Activated T-cell treated with anti-CD3 and anti-CD28 coated beads, Interleukin-2, amount 50 U/mL, for 48 hours (primary cell): ENCODE measurements at places on chromosomes 1 and 21.

DNA sequence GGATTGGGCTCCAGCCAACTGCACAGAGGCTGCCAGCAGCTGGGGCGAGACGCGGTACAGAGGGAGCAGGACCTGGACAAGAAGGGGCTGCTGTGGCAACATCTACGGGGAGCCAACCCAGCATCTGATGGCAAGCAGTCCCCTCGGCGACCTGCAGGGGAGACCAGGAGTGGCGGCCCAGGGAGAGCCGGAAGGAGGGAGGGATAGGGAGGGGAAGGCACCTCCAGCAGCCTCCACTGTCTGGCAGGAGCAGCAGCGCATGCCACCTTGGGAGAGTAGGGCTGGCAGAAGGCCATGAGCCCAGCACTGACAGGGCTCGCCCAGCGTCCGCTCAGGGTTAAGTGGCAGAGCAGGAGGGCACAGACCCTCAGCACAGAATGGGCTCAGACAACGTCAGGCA, 17.3 kb downstream of the CHD5 start:
- no peak for DNase-seq

DNA sequence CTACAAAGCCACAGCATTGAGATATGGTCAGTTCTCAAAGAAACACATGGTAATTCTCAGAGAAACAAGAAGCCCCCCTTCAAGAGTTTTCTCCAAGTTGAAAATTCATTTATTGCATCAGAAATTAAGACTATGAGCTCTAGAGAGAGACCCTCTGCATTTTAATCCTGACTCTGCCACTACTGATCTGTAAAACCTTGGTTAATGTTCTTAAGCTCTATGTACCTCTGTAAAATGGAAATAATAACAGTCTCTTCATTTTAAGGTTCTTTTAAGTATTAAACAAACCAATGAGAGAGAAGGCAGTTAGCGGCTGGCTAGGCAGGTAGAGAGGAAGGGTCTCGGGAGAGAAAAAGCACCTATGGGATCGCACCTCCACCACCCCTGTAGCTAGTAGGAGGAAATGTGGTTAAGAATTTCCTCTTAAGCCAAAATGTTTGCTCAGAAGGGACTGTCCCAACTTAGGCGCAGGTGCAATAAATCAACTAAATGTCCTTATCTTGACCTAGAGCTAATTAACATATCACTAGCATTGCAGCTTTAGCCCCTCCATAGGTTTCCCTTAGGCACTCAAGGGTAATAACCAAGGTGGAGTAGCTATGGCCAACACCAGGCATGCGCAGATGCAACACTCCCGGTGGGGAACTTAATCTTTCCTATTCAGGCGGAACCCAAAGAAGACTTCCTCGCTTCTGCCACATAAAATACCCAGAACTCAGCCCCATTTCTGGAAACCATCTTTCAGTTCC, 1685.4 kb downstream of the MRPL39 start:
- no peak for DNase-seq

GRCh38 chr1:39105841-39106765, 80.0 kb downstream of the NDUFS5 start:
- DNase-seq: peak; percentile 60

DNA sequence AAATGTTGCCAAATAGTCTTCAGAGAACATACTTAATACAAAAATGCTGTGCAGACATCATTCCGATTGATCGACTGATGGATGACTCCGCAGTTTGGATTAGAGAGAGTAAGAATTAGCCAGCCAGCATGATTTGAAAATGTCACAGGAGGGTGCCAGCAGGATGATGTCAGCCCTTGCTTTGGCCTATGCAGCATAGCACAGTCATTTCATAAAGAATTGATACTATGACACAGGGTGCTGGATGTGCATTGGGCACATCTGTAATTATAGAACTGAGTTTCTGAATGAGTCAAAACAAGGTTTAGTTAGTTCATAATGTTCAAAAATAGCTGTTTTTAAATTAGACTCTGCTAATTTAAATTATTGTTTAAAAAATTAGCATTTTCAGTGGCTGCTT, 21.6 kb upstream of the TRAF5 start:
- DNase-seq: peak; percentile 65

GRCh38 chr1:91846007-91846638, 39.8 kb downstream of the TGFBR3 start:
- no peak for DNase-seq

DNA sequence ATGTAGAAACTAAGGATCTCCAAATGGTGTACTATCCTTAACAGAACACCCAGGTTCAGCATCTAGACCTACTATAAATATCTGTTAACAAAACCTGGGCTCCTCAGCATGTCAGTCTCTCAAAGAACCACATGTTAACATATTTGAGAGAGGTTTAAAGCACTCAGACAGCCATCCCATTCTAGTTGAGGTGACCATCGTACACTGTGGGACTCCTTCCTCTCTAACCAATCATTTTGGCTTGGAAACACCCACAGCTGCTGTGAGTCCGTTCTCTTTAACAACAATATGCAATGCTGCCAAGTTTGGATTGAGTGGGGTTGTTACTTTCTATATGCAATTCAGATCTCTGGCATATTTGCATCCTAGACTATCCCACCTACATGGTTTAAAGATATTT, 105.8 kb downstream of the MRPL39 start:
- no peak for DNase-seq

DNA sequence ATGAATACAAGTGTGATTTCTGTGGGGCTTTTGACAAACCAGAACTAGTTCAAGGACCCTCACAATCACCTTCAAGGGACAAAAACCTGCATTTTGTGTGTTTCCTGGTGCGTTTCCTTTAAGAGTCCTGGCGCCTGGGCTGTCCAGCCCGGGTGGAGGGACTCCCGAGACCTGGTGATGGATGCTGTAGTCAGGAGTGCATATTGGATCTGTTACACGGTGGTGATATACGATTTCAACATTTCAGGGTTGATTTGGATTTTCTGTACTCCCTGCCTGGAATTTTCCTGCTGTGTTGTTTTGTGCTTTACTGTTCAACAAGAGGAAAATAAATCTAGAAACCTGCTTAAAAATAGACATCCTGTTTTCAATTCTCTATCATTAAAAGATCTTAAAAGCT, 162.0 kb downstream of the KIF26B start:
- DNase-seq: no peak

GRCh38 chr1:61348025-61348665, 265.8 kb downstream of the NFIA start:
- no peak for DNase-seq

DNA sequence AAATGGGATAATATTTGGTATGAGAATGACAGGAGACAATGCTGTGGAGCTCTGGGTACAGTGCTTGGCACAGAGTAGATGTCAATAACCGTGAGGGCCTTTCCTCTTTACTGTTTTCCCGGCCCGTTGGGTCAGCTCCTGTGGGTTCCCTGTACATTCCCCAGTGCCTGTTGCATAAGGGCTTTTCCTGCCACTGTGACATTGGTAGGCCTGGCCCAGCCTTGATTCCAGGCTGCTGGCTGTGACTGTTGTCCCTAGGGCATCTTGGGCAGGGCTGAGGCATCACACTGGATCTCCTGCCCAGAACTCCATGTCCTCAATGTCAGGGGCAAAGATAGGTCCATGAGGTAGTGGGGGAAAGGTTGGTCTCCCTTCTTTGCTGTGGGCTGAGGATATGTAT, 25.8 kb upstream of the MYCL start:
- DNase-seq: no peak

- peak; percentile 47 for DNase-seq
Measured at GRCh38 chr1:63651161-63651701, 58.0 kb downstream of the PGM1 start.

DNA sequence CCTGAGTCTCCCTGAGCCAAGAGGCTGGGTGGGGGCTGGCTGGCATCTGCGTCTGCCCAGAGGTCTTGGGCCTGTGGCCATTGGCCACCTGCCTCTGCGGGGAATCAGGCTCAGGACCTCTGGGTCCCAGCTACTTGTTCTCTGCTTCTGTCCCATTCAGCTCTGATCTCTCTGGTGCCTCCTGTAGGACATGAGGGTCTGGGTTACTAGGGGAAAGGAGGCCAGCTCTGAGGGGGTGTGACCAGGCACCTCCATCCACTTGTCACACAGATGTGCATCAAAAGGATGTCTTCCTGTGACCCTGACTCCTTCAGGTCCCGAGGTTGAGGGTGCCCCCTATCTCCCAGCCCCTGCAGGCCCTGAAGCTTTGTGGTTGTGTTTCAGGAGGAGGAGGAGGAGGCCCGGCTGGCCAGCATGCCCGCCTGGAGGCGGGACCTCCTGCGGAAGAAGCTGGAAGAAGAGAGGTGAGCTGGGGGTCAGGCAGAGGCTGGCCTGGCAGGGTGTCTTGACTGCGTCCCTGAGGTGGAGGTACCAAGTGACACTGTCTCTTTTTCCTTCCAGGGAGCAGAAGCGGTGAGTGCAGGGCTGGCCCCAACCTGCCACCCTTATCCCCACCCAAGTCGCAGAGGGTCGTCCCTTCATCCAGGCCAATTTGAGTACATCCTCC, 9.0 kb downstream of the TNFRSF25 start:
- DNase-seq: no peak

GRCh38 chr1:53572065-53572814, 113.0 kb downstream of the DMRTB1 start:
- DNase-seq: peak; percentile 15

- DNase-seq: no peak
Measured at GRCh38 chr1:115890580-115890979, 49.7 kb upstream of the NHLH2 start.

- no peak for DNase-seq
Measured at GRCh38 chr1:208185801-208186231, 58.4 kb downstream of the PLXNA2 start.

DNA sequence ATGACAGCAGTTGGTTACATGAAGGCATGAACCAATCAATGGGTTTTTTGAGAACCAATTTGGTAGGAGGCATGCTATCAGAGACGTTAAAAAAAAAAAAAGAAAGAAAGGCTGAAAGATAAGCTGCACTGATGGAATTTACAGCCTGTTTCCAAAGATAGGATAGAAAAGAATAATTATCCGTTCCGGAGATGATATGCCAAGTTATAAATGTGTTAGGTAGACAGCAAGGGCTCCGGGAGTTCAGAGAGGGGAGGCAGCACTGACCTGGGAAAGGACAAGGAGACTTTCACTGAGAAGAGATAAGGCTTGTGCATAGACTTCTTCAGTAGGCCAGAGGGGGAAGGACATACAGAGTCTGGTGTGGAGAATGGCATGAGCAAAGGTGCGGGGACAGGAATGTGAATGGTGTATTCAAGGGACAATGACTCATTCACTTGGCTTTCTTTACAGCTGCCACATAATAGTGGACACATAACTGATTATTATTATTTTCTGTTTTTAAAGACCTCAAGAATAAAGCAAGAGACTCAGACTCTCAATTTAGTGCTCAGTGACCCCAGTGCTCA, 24.8 kb upstream of the ACBD6 start:
- no peak for DNase-seq
